Stimulated activated CD4-positive, alpha-beta T cell treated with anti-CD3 and anti-CD28 coated beads, Interleukin-15, amount 100 ng/mL, for 1 hour (primary cell): ENCODE measurements at places on chromosomes 2 and 18.

DNA sequence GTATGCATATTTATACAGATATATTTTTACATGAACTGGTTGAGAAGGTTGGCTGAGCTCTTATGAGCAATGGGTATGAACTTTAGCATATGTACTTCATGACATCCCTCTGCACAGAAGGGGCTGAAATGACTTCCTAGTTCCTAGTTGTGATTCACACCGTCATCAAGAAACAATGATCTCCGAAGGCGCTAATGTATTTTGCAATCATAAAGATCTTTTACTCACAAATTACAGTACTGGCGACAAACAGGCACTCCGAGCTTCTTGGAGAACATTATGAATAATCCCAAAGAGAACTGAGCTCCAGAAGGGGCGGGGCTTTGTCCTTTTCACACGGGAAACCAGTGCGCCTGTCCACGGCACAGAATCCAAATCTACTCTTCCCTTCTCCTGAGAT is 18.1 kb downstream of the BCL2 start:
- no peak for DNase-seq

- DNase-seq = no peak
These were observed at the start of gene GBX2 for GRCh38 chr2:236168110-236169080. Gene GBX2, minus strand, starts transcription at chr2:236168386. Its CDS starts 415 bp downstream, at chr2:236167971.

GRCh38 chr2:27042985-27043634 is 8.4 kb upstream of the AGBL5 start:
- no peak for DNase-seq

DNA sequence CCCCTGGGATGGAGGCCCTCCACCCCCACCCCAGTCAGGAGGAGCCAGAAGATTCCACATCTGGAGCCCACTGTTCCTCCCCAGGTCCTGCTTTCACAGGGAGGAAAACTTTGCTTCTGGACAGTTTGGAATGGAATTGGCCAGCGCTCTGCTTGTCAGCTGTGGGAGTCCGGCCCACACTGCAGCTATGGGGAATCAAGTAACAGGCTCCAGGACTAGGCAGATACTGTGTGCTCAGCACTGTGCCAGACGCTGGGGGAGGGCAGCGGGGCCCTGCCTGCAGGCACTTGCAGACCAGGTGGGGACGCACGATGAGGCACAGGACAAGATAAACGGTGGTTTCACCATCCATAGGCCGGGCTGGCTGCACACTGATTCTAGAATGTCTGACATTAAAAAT is 114.0 kb downstream of the STPG4 start:
- no peak for DNase-seq

- no peak for DNase-seq
These were observed 24.6 kb downstream of the FECH start for GRCh38 chr18:57561728-57562423.

GRCh38 chr18:35479911-35480586 is 17.7 kb downstream of the INO80C start:
- no peak for DNase-seq

DNA sequence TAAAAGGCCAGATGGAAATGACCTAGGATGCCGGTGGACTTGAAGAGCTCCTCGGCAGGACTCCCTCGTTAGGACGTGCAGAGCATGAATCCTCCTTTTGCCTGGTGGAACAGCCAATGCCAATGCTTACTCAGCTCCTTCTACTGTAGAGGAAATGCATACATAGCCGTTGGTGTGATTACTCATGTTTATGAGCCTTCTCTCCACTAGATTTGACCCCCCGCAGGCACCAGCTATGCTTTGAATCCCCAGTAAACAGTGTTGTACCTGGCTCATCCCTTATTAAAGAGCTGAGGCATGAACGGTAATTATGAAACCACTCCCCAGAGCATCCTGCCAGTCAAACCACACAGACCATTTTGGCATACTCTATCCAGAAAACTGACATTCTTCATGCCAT is 172.8 kb downstream of the ANTXR1 start:
- no peak for DNase-seq

DNA sequence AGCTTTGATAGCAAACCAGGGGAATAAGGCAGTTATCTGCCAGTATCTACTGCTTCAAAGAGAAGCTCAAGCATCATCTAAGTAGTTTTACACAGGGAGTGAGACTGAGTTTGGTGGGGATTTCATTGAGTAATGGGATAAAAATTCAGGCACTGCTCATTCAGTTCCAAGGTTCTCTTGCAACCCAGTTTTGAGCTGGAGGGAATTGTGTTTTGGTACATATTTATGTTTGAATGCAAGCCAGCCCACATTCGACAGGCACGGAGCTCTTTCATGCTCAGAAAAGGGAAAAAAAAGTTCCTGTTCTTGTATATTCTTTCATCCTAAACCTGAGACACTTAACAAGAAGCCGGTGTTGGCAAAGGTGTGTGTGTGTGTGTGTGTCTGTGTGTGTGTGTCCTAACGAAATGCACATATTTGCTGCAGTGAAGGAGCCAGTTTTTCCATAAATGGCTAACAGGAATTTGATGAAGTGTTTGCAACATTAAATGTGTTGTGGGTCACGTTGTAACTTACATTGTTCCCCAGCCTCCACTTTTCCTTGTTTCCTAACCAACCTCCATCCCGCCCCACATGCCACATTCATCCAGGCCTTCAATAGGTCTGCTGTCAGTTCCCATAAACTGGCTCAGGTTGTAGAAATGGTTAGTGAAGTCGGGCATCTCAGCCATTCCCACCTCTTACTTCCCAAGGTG is 311.1 kb downstream of the TXNL1 start:
- DNase-seq = no peak

- no peak for DNase-seq
These were observed 205.7 kb downstream of the BCL11A start for GRCh38 chr2:60347781-60348180.

- no peak for DNase-seq
These were observed 31.4 kb upstream of the CHN1 start for GRCh38 chr2:175036582-175037018.

GRCh38 chr2:70473101-70473722 is 80.4 kb downstream of the TGFA start:
- DNase-seq = no peak
